Smooth muscle cell of trachea (primary cell): ENCODE measurements at places on chromosomes 3 and 15. TPM values are rescaled to one million over a fixed set of nuclear protein-coding genes. Genes with fewer than 3 reads are reported as not detected.

The SYNM gene
- 5.4 and 6.3 TPM in 2 replicates for total RNA-seq

The TP63 gene
- under 0.01 and 0.15 TPM in 2 replicates for total RNA-seq

The PCCB gene
- 66.6 and 70.3 TPM in 2 replicates for total RNA-seq

The IL12A gene
- 1.9 and 7.4 TPM in 2 replicates for total RNA-seq

The TUSC7 gene
- under 0.01 TPM in 1 of 2 replicates, not detected in the other for total RNA-seq
